ENCODE measurements at places on chromosomes 6 and 20.

DNA sequence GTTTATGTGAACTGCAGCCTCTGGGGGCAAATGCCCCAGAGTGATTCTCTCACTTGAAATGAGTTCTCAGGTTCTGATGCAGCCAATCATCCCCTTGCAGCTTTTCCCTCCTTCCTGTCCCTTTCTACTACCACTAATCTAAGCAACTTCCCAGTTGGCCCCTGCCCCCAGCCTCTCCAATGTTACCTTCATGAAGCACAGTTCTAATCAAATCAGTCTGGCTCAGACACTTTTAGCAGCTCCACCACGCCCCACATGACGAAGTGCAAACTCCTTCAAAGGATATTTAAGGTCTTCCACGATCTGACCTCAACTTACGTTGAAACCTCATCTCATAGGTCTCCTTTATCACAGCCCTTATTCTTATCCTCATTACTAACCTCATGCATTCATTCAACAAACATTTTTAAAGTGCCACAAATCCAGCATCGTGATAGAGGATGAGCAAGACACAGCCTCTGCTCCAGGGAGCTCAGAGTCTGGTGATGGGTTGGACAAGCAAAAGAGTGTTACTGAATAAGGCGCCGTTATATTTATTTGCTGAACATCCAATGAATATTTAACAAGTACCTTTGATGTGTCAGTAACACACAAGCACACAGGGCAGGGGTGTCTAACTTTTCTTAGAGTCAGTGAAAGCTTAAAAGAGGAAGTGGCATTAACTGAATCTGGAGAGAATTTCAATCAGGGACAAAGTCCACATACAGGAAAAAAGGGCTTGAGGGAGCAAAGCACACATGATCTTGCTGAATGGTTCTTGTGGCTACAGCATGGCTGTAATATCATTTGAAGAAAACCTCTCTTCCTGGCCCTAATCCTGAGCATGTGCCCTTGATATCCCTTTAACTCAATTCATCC, 20.4 kb upstream of the DTNBP1 start:
- no peak for DNase-seq

GRCh38 chr6:14348389-14348788, 230.8 kb downstream of the CD83 start:
- DNase-seq: no peak

GRCh38 chr6:155303361-155303870, 10.9 kb downstream of the TFB1M start:
- DNase-seq: no peak

- peak; percentile 48 for DNase-seq
Measured at GRCh38 chr20:25247000-25247517, 826 bp upstream of the PYGB start.

DNA sequence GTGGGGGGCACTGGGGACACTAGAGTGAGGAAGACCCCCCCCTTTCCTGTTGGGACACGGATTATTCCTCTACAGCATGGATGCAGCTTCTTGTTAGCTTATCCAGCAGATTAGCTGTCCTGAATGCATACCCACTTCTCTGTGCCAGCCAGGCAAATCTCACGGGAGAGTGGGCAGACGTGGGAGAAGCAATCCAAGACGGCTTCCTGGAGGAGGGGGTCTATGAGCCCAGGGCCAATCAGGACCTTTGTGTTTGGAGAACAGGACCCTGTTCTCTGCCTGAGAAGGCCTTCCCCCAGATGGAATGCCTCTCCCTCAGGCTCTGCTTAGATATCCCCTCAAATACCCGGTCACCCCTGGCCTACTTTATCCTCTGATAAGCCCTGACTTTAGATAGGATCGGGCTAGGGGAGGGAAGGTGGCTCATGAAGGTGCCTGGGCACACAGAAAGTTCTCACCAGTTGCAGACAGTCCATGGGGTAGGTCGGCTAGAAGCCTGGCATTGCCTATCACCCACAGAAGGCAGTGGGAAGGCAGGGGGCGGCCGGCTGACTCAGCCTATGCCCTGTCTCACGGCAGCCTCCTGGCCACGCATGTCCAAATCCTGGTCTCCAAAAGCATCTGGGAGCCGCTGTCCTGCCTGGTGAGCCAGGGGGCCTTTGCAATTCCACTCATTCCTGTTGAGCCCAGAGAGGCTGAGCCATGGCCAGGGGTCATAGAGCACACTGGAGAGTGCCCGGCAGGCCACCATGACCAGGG, 34.7 kb downstream of the SUN5 start:
- DNase-seq: no peak

DNA sequence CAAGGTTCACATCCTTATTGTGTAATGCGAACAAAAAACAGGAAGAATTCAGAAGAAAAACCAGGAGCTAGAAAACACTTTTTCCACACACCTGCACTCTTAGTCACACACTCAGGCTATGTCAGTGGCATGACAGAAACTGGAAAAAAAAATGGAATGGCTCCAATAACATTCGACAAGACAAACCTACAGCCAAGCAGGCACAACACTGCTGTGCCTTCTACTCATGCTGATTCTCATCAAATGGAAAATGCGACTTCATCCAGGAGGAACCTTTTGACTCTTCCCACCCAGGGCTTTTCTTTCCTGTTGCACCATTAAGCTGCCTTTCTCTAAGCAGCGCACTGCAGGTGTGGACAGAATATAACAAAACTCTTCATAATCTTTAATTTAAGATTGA, 163.2 kb upstream of the BTBD3 start:
- no peak for DNase-seq

- DNase-seq: no peak
Measured at GRCh38 chr6:33856655-33857054, 52.9 kb upstream of the MLN start.

GRCh38 chr20:33005132-33005566, 916 bp upstream of the SUN5 start:
- DNase-seq: no peak

DNA sequence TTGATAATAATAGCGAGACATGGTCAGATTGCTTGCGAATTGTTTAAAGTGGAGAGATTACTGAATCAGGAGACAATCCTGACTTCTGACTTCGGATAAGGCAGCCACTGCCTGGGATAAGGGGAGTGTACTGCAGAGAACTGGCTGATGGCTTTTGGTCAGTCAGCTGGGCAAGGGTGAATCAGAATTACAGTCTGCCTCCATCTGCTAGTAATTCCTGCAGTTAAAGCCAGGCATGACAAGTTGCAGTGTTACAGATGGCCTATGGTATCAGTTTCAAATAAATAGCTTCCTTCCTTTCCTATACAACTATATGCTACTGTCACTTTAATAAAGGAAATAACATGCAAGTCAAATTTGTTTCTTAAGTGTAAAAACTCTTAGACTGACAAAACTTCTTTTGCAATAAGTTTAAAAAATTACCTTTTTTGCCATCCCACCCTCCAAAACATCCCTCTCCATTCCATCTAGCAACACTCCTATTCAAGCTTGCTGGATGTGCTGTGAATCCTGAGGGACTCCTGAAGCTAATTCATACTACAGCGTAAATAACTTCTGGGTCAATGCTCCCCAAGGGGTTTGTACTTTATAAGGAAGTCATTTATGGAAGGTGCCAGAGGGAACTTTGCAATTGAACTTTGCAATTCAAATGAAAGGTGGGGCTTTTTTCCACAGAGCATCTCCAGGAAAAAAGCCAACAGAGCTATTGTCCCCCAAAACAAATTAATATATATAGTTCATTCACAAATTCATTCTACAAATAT, 245.2 kb downstream of the ADGRB3 start:
- DNase-seq: no peak

DNA sequence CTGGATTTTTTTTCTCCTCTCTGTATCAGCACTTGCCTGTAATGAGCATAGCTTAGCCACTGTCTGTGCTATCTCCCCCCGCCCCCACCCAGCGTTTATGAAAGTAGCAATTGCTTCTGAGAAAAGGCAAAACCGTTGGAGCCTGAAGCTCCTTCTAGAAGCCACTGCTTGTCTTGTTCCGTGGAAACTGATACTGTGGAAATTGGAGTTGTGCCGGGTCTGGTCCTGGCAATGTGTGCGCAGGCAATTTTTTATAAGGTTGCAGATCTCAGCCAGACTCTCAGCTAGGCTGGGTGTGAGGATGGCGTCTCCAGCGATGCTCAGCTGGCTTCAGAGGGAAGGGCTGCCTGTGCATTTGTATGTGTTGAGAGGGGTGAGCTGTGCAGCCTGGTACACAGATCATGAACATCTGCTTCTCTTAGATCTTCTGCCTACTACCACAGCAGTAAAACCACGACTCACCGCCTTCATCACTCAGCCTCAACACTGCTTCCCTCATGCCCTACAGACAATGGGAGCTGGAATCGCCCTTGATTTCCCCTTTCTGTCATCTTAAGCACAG, 72.4 kb upstream of the GTSF1L start:
- no peak for DNase-seq

GRCh38 chr20:3013771-3014170, 29.7 kb upstream of the GNRH2 start:
- no peak for DNase-seq

DNA sequence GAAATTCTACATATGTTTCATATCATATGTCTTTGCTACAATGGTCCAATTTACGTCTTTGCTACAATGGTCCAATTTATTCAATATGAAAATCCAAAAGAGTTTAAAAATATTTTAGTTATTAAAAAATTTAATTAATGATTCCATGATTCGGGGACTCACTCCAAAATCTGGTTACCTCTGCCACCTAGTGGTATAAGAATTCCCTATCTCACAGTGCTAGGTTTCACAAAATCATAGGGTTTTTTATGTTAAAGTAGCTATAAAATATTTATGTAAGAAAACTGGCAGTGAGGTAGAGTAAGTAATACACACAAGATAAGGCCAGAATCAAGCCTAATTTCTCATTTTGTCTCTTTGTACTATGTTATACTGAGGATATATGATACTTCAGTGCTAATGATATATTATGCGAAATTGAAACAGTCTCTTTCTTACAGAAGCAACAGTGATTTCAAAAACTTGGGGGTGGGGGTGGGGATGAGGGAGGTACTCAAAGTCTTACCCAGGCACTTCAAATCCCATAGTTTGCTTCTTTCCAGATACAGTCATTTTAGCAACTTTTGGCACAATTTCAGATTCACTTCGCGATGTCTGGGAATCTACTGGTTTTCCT, 52.3 kb downstream of the HBS1L start:
- no peak for DNase-seq

DNA sequence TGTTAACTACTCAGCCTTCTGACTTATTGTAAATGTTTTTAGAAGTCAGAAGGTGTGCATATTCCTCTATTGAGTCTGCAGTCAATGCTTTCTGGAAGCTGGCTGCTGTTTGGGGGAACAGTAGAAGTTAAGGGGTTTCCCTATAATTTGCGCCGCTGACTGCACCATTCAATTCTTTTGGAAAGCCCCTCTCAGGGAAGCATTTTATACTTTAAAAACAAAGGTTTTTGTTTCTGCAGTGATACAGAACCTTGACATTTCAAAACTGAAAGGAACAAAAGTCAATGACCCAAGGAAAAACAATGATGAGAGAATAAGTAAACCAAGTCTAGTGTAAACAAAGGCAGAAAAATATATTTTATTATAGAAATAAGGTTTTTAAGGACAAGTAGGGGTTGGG, 120.8 kb upstream of the TNFAIP3 start:
- no peak for DNase-seq

DNA sequence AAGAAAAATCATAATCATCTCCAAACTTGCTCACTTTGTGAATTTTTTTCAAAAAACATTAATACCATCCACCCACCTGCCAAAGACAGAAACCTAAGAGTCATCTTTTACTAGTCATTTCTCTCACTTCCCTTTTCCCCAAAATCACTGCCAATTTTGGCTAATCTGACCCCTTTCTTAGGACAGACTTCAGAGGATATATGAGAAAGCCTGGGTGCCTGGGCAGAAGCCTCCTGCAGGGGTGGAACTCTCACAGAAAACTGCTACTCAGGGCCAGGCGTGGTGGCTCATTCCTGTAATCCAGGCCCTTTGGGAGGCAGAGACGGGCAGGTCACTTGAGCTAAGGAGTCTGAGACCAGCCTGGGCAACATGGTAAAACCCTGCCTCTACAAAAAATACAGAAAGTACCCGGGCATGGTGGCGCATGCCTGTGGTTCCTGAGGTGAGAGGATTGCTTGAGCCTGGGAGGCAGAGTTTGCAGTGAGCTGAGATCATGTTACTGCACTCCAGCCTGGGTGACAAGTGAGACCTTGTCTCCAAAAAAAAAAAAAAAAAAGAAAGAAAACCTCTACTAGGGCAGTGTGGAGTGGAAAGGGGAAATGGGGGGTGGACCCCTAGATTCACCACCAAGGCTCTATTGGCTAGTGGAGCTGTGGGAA, 3.8 kb downstream of the DEK start:
- peak; percentile 79 for DNase-seq

DNA sequence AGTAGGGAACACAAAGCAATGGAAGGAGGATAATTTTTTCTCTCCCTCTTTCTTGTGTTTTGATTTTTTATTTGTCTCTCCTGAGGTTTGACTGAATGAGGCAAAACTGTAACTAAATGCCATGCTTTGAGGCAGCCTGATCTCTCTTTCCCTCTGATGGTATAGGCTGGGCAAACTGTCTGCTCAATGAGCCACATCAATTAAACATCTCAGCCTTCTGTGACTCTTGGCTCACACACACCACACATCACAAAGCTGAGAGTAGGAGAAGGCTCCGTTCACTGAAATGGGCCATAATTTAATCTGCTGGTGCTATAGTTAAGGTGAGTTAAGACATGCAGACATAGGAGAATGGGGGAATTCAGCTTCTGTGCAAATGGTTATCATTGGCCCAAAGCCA, 28.1 kb upstream of the SCGN start:
- no peak for DNase-seq

GRCh38 chr6:117389227-117390057, 36.3 kb downstream of the ROS1 start:
- DNase-seq: peak; percentile 88

DNA sequence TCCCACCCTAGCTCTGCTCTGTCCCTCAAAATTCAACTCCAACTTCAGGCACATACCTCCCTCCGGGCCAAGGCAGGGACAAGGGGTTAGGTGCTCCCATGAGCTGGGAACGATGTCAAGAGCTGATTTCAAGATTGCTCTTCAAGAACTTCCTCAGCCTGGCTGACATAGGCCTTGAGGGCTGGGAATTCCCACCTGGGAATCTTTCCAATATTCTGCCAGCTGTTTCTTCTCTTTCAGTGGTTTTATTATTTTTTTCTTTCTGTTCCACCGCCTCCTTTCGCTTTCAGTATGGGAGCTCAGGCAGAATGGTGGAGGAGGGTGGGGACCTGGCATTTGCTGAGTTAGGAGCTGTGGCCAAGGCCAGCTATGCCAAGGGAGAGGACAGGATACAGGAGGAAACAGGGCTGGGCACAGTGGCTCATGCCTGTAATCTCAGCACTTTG, 33.7 kb downstream of the SRSF3 start:
- no peak for DNase-seq

- no peak for DNase-seq
Measured at GRCh38 chr6:75993236-75994162, 79.0 kb downstream of the IMPG1 start.

Data from PC-9 (cell line).